Epithelial cell of esophagus (primary cell): ENCODE measurements at places on chromosomes 6 and 20.

GRCh38 chr6:119536666-119537065 lies 187.1 kb upstream of the MAN1A1 start:
- DNase-seq = no peak

DNA sequence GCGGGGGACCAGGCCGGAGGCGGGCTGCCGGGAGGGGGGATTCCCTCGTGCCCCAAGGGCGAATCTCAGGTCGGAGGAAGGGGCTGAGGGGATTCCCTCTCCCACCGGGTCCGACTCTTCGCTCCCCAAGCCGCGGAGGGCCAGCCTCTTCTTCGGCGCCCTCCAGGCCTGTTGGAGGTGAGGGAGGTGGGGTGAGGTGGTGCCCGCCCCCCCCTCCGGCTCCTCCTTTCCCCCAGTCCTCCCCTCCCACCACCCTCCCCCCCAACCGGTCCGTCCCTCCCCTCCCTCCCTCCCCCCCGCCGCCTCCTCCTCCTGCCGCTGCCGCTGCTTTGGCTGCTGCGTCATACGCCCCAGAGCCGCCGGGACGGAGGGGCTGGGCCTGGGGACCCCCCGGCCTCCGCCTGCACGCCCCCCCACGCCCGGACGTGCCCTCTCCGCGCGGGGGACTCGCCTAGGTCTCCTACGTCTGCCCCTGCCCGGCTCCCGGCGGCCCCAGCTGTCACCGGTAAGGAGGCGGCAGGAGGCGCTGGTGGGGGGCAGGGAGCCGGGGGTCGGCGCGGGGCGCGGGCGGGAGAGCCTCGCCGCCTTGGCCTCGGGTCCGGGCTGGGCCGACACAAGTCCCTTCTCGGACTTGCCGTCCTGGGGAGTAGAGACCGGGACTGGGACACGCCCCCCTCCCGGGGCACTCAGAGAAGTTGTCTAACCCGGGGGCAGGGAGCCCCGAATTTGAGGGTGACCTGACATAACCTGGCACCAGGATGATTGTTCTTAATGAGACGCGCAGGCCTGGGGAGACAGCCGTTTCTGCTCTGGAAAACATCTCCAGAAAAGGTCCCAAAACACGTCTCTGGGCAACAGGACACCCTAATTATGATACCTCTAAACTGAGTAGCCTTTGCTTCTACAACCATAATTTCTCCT lies at the start of gene PHF1:
TSS of gene PHF1 (plus strand) at position 304 of the 921 bp plus-strand sequence. CDS start 1,250 bp downstream, outside the sequence.
- DNase-seq = peak; percentile 86

GRCh38 chr6:15080895-15081294 lies 165.0 kb upstream of the JARID2 start:
- no peak for DNase-seq

DNA sequence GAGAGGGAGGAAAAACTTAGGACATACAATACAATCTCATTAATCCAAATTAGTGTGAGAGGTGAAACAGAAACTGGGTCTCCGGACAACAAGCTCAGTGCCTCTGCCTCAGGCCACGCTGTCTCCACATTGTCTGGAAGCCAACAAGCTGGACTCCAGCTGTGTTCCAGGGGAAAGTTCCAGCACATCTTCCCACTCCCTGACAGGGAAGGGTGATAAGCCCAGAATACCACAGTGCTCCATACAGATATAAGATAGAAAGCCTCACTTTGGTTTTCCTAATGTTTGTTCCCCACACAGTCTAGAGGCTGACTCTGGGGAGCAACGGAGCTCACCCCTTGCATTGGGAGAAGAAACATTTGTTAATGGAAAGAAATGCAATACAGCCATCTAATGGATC lies 117.1 kb upstream of the SPTLC3 start:
- DNase-seq = no peak

GRCh38 chr6:14810021-14810420 lies 435.8 kb upstream of the JARID2 start:
- no peak for DNase-seq

GRCh38 chr6:30311101-30311500 lies 15.6 kb upstream of the TRIM39 start:
- DNase-seq = no peak

DNA sequence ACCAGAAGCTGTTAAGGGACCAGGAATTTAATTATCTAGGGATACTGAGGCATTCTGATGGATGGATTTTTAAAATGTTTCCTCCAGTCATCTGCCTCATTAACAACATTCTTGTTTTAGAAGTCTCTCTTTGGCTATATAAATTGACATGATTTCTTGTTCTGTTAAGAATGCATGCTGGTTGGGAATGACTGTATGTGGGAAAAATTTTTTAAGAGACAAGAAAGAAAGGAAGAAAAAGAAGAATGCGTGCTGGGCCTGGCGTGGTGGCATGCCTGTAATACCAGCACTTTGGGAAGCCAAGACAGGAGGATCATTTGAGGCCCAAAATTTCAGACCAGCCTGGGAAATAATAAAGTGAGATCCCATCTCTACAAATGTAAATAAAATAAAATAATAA lies 203.6 kb downstream of the GJA1 start:
- DNase-seq = no peak

DNA sequence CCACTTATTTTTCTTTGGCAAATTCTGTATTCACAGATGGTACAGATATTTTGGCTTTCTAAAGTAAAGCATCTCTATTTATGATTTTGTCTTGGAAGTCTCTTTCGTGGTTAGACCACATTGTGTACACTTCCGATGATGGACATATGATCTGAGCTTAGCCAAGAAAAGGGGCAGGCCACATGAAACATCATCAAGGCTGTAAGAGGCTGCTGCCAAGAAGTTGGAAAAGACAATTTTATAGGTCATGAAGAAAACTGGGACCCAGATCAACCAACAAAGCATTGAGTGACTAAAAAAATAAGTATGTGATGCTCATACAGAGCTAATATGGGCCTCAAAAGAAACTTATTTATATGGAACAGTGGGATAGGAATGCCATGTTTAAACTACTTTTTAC lies 266.4 kb downstream of the HAO1 start:
- no peak for DNase-seq

- no peak for DNase-seq
Observed at GRCh38 chr6:113172531-113172966, 684.6 kb upstream of the MARCKS start.

DNA sequence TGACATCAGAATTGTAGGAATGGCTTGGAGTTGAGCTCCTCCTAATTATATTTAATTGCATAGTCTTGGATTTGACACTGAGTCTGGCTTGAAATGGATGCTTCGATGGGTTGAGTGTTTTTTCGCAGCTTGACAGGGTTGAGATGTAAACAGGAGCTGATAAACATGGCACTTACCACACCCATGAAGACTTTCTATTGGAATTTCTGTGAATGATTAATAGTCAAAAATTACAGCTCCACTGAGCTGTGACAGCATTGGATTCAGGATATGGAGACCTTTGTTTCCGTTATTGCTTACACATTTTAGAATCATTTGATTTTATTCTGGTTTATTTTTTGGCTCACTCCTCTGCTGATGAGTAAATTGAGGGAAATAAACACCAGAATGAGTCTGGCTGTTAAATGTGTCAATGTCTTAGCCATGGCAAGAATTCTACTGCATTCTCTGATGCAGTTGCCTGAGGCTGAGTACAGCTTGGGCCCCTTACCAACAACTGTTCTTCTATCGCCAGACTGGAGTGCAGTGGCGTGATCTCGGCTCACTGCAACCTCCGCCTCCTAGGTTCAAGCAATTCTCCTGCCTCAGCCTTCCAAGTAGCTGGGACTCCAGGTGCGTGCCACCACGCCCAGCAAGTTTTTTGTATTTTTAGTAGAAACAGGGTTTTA lies 128.1 kb upstream of the DOK5 start:
- DNase-seq = no peak
